ENCODE measurements at places on chromosomes 7 and 10.

- no peak for DNase-seq
Observed at GRCh38 chr7:16350634-16351033, 70.7 kb downstream of the CRPPA start.

DNA sequence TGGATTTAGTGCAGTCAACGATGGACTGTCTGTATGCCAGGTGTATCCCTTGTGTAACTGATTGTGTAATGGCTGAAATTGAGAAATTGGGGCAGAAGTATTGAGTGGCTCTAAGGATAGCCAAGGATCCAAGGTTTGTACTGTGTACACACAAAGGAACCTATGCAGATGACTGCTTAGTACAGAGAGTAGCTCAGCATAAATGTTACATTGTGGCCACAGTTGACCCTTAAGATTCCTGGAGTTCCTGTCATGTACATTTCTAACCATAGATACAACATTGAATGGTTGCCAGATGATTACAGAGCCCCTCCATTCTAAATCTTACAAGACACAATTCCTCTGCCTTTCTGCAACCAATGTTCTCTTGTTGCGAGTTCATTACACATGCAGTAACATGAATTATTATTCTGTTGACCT lies 25.3 kb downstream of the CCDC126 start:
- no peak for DNase-seq

- DNase-seq: no peak
Observed at GRCh38 chr7:73742753-73743641, 4.4 kb upstream of the ABHD11 start.

GRCh38 chr7:22481726-22482125 lies 18.3 kb downstream of the STEAP1B start:
- no peak for DNase-seq

DNA sequence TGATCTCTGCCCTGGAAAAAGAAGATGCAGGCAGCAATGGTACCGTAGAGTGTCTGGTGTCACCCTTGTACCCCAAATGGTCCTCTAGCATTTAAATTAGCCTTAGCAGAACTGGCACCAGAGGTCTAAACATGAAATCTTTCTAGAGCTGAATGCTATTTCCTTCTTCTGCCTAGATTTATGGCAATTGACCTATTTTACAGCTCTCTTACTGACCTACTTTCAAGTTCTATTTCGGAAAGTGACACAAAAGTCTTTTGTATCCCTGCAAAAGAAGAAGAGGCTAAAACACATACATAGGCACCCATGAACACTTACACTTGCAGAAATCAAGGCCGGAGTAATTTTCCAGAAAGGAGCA lies 10.1 kb upstream of the ADAM12 start:
- DNase-seq: no peak

DNA sequence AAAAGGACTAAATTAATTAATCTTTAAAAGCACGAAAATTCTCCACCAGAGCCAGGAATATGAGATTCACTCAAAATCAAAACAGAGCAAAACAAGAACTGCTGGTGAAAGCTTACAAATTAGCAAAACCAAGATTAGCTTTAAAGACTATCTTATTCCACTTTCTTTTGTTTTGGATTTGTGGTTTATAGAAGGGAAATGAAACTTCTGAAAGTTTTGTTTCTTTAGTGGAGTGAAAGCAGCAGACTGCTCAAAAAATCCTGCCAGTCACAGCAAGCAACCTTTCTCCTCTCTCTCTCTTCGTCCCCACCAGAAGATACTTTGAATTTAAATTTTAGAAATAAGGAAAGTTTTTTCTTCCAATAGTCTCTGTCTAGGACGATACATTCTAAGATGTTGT lies 7.8 kb downstream of the ACTA2 start:
- DNase-seq: no peak

DNA sequence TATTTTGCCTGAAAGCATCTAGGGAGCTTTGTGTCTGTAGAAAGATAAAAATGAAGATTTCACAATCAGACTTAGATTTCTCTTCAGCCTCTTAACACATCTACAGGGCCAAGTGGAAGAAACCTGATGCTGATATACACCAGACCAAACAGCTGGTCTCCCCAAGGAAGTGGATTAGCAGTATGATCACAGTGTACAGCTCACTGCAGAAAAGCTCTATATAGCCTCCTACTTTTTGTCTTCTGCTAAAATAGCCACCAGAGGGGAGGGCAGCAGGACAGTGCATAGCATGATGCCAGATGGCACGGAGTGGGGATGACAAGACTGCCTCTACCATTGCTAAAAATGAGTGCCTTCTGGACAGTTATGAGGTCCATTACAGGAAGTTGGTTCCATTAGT lies 16.0 kb downstream of the FAM13C start:
- DNase-seq: no peak

- DNase-seq: no peak
Observed at GRCh38 chr7:25720427-25720826, 431.6 kb upstream of the NFE2L3 start.

- no peak for DNase-seq
Observed at GRCh38 chr7:150778738-150779301, 21.3 kb downstream of the TMEM176B start.

DNA sequence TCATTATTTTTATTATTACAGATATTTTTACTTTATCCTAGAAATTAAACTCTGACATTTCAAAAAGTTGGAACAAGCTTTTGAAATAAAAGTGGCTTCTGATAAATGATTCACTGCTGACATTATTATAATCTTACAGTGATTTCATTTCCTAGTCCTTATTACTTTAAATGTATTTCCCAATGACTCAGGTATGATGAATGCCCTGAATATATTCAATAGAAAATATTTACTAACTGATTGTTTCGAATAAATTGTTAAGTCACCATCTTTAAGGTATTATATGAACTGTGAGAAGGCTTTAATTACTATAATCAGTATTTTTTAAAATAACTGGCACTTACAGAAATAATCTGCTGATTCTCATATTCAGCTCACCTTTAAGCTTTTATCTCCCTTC lies 21.6 kb downstream of the DKK1 start:
- DNase-seq: no peak

DNA sequence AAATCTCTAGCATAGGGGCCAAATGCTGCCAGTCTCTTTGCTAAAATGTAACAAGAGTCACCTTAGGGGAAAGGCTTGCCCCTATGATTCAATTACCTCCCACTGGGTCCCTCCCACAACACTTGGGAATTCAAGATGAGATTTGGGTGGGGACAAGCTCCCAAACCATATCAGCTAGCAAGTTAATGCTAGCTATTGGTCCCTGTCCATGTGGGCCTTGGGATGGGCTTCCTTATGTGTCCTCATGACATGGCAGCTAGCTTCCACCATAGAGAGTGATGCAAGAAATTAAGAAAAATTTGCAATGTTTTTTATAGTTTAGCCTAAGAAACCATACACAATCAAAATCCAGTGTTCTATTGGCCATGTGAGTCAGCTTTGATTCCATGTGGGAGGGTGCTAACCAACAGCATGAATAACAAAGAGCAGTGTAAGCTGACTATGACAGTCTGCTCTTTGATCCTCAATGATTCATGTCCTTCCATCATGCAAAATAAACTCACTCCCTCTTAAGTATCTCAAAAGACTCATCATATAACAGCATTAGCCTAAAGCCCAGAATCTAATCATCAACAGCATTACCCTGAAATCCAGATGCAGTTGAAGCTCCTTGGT lies 21.7 kb upstream of the ZNF365 start:
- DNase-seq: no peak

GRCh38 chr10:96587264-96588059 lies 650 bp upstream of the TM9SF3 start:
- no peak for DNase-seq

- DNase-seq: no peak
Observed at GRCh38 chr10:121310151-121310711, 288.0 kb downstream of the FGFR2 start.

DNA sequence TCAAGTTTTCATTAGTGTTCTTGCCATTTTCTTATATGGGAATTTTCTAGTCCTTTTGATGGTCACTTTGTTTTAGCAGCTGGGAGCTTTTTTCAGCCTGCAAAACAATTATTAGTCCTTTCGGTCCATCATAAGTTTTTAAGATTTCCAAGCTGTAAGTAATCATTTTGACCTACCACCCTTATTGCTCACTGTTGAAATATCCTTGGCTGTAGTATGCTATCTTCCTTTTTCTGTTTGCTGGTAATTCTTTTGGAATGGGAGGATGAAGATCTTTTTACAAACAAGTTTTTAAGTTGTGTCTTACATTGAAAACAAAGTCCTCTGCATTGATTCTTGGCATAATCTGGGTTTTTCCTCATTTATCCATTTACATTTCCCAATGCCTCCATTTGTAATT lies 24.0 kb downstream of the BZW2 start:
- DNase-seq: no peak

GRCh38 chr10:36577126-36577525 lies 548.3 kb upstream of the ANKRD30A start:
- no peak for DNase-seq

- DNase-seq: no peak
Observed at GRCh38 chr10:98370831-98371820, 43.9 kb downstream of the PYROXD2 start.

- DNase-seq: no peak
Observed at GRCh38 chr7:122643250-122643649, 55.7 kb downstream of the RNF133 start.

DNA sequence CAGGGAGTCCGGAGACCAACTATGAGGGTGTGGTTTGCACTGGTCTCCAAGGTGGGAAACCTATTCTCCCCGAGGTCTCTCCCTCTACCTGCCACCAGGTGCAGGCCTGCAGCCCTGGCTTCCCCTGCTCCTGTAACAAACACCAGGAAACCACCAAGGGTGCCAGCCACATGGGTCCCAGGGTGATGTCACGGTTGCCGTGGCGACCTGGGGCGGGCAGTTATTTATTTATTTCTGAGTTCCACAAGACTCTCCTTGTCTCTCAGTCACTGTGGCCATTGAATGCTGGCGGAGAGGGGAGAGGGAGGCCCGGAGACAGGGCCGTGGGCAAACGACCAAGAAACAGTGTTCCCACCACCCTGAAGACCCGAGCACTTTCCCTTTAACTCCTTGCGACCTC lies 27.0 kb downstream of the MMD2 start:
- DNase-seq: no peak

GRCh38 chr10:50506861-50507573 lies 116.7 kb downstream of the SGMS1 start:
- DNase-seq: no peak

- DNase-seq: no peak
Observed at GRCh38 chr10:52346394-52347326, 32.6 kb downstream of the DKK1 start.

GRCh38 chr10:132048294-132048667 lies 17.5 kb upstream of the JAKMIP3 start:
- no peak for DNase-seq

DNA sequence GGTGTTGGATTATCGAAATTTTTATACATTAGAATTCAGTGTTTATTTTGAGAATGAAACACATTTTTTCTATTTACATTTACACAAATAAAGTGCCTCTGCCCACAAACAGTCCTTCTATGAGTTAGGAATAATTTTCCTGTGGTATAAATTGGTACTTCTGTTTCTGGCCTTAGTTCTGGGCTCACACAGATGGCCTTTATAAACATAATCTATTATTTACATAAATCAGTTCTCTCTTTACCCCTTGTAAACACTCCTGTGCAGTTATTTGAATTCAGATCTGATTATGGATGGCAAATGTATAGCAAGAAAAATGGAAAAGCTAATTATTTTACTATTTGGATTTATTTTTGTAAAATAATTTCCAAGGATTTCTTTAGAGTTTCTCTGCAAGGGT lies 143.2 kb downstream of the PRKG1 start:
- DNase-seq: no peak

GRCh38 chr10:32298075-32298812 lies 48.7 kb downstream of the EPC1 start:
- DNase-seq: no peak

- no peak for DNase-seq
Observed at GRCh38 chr10:76916536-76916935, 721.1 kb downstream of the KCNMA1 start.

DNA sequence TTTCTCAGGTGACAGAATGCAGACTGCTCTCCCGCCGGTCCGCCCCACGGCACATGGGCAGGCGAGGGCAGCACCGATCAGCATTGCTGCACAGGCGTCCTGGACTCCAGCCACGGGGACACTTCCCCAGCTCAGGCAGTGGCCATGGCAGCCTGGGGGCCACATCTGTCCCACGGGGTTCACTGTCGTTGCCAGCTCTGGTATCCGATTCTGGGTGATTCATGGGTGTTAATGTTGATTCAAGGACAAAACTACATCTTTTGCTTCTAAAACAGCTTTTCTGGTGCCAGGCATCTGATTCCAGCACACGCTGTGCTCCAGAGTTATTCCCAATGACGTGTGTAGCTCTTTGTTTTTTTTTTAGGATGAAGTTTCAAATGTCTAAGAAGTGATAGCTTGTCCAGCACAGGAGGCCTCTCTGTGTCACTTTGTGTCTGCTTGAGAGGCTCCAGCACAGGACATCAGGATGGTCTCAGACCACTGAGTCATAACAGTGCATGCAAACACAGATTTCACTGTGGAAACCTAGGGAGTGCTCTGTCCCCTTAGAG lies 218.0 kb downstream of the WDR37 start:
- no peak for DNase-seq

GRCh38 chr10:108064746-108065260 lies 900.3 kb upstream of the SORCS1 start:
- no peak for DNase-seq

GRCh38 chr7:131508754-131509486 lies 47.5 kb downstream of the PODXL start:
- DNase-seq: no peak

DNA sequence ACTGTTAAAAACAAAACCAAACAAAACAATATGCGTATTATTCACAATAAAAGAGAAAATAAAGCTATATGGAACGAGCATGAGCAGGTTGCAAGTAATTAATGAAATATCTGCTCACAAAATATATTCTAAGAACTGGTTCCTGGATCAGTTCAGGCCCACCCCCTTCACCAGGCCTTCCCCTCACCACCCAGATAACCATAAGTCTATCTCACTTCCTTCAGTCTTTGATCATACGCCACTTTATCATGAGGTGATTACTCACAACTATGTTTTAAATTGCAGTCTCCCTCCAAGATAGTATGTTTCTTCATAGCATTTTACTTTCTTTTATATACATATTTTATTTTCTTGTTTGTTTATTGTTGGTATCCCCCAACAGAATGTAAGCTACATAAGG lies 263.1 kb upstream of the HGF start:
- no peak for DNase-seq

GRCh38 chr7:111718886-111719285 lies 156.6 kb upstream of the IMMP2L start:
- DNase-seq: no peak

GRCh38 chr7:41566581-41566980 lies 136.3 kb downstream of the INHBA start:
- no peak for DNase-seq

Data from esophagus squamous epithelium (tissue), 5 donors.